ENCODE measurements at places on chromosomes 2 and 18.

DNA sequence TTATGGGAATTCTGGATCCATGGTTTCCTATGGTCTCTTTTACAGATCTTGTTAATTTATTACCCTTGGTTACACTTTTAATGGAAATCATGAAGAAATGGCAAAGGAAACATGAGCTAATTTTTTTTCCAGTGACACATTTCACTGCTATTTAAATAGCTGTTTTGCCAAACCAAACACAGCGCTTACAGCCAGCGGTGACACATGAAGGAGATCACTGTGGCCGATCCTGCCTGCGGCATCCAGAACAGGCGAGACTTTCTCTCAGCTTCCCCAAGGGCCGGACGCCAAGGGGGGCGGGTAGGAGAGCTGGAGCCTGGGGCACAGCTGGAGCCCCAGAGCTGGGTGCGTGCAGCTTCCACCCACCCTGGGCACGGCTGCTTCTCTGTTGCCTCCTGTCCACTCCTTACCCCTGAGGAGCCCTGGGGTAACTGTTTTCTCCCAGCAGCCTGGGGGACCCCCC, 81.4 kb upstream of the PKDCC start:
- no peak for DNase-seq

DNA sequence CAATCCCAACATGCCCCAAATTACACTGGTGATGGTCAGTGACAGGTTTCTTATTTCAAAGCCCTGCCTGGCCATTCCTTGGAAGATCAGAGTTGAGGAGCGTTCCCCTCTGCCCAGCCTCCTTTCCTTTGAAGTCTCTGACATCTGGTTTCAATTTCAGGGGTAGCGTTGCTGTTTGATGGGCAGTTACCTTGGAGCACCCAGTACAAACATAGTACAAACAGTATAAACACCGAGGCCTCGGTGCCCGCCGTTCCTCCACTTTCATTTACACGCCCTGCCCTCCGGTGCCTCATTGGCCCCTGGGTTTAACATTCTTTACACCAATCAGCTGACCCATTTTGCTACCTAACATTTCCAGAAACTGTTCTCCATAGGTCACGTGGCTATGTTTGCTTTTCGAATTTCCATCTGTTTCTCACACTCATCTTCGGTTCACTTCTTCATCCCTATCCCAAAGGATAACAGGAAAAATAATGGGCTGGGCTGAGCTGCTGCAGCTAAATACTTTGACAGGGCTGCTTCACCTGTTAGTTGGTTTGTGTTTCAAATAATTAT, 65.6 kb downstream of the NRP2 start:
- DNase-seq: no peak

- no peak for DNase-seq
Observed at GRCh38 chr2:200847269-200847668, 17.2 kb downstream of the CLK1 start.

DNA sequence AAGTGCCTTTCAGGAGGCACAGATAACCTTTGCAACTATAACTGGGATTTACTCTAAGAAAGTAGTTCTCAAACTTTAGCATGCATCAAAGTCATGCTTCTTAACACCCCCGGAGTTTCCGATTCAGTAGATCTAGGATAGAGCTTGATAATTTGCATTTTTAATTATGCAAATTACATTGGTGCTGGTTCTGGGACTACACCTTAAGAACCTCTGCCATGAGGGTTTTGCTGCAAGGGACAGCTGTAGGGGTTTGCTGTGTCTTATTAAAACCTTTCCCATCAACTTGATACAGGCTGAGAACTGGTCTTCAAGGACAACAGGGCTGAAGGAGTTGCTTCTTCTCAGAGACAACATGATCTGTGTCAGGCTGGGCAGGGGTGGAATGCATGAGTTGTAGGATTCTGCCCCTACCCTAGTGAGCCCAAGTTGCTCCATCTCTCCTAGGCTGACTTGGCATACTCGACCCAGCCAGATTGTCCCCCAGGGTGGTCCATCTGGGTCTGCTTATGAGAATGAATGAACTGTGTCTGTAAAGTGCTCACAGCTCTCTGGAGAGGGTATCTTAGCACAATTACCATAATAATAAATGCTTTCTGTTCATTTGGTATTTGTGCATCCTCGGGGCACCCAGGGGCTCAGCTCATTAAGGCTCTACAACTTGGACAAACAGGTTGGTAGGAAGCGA, 232.7 kb downstream of the CLIP4 start:
- no peak for DNase-seq

DNA sequence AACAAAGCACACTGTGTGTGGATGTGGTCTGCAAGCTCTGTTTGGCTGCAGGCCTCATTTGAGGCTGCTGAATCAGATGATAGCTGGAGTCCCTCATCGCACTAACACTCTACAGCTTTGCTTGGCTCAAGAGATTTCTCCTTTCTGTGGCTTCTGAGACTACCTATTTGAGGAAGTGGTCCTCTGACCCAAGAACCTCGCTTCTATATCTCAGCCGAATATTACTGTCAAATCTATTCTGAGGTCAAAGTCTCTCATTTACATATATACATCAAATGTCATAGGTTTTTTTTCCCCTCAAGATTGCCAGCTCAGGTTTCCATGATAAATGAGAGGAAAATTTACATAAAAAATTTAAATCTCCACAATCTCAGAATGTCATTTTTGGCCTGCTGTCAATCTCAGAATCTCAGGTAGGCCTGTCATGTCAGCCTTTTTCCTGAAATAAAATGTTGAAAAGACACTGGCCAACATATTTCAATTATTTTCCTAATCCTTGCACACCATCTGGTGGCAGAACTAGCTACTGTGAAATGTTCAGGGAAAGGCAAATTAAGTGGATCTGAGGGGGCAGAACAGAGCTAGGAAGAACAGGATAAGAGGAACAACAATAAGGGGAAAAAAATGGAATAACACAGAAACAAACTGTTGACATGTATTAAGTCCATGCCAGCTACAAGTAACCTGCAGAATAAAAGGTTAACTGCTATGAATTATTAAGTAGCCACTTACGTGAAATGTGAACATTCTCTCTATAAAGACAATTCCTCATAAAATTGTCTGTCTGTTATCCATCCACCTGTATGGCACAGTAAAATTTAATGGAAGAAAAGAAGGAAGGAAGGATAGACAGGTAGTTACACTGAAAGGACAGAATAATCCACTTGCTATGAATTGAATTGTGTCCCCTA, 39.3 kb downstream of the AP1S3 start:
- no peak for DNase-seq

GRCh38 chr2:138071720-138072719, 107.7 kb downstream of the HNMT start:
- DNase-seq: no peak

- DNase-seq: no peak
Observed at GRCh38 chr2:205937211-205937610, 148.8 kb downstream of the INO80D start.

- DNase-seq: no peak
Observed at GRCh38 chr2:235605312-235606003, 111.6 kb downstream of the AGAP1 start.

DNA sequence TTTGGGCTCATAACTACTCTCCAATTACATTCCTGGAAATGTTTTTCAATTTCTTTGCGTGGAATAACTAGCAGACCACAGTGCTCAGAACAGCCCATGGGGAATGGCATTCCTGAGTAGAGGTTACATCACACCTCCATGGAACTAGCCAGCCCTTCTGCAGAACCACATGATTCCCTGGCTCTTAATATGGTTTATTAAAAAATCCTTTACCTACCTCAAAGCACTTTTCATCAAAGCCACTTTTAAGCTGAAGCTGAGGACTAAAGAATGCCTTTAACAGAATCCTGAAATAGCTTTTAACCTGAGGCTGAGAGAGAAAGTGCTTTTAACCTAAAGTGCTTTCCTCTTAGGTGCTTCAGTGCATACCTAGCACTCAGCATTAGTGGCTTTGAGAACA, 376.3 kb downstream of the ARHGAP15 start:
- DNase-seq: no peak

GRCh38 chr2:125085904-125086303, 1060.8 kb downstream of the CNTNAP5 start:
- DNase-seq: no peak

- no peak for DNase-seq
Observed at GRCh38 chr2:1862608-1863280, 118.4 kb upstream of the PXDN start.

DNA sequence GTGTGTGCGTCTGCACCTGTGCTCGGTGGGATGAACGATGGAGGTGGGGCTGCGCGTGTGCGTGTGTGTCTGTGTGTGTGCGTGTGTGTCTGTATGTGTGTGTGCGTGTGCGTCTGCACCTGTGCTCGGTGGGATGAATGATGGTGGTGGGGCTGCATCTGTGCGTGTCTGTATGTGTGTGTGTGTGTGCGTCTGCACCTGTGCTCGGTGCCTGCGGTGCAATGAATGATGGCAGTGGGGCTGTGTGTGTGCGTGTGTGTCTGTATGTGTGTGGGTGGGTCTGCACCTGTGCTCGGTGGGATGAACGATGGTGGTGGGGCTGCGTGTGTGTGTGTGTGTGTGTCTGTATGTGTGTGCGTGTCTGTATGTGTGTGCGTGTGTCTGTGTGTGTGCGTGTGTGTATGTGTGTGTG, 48.5 kb upstream of the CTDP1 start:
- DNase-seq: no peak

GRCh38 chr18:79442508-79443221, 46.9 kb downstream of the NFATC1 start:
- DNase-seq: no peak

- no peak for DNase-seq
Observed at GRCh38 chr18:24656551-24657443, 196.4 kb downstream of the HRH4 start.

GRCh38 chr18:78622251-78622906, 357.2 kb upstream of the SALL3 start:
- DNase-seq: no peak
